ENCODE measurements at places on chromosomes 16 and 17.

DNA sequence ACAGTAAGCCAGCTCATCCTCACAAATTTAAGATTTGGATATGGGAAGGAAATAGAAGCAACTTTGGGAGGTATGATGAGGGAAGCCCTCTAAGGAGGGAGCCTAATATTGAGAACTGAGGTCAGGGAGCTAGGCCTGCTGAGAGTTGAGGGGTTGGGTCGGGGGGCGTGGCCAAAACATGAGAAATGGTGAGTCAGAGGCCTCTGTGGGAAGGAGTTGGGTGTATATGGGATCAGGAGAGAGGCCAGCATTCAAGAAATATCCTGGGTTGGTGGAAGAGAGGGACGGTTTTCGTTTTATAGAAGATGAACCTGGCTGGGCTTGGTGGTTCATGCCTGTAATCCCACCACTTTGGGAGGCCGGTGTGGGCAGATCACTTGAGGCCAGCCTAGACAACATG is 48.4 kb downstream of the CLEC16A start:
- DNase-seq = no peak

DNA sequence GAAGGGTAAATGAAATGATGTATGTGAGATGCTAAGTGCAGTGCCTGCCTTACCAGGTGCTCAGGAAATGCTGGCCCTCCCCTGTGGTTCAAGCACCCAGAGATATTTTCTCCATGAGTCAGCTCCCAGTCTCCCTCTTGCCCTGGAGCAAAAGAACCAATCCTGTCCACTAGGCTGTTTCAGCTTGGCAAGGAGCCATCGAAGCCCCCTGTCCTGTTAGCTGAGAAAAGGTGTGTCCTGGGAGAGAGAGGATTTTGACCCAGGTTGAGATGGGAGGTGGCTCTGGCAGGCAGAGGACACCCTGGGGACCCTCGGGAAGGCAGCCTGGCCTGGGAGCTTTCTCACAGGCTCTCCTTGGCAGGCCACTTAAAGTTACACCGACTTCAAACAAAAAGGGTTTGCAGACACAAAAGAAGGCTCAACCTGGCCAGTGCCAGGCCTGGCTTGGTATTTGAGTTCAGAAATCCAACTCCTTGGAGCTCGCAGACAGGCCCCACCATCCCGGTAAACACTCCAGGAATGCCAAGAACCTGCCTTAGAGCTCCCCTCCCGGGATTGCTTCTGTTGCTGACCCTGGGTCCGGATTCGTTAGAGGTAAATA is 29.6 kb downstream of the NTN1 start:
- no peak for DNase-seq

GRCh38 chr17:39231091-39231561 is 5.4 kb upstream of the STAC2 start:
- no peak for DNase-seq

DNA sequence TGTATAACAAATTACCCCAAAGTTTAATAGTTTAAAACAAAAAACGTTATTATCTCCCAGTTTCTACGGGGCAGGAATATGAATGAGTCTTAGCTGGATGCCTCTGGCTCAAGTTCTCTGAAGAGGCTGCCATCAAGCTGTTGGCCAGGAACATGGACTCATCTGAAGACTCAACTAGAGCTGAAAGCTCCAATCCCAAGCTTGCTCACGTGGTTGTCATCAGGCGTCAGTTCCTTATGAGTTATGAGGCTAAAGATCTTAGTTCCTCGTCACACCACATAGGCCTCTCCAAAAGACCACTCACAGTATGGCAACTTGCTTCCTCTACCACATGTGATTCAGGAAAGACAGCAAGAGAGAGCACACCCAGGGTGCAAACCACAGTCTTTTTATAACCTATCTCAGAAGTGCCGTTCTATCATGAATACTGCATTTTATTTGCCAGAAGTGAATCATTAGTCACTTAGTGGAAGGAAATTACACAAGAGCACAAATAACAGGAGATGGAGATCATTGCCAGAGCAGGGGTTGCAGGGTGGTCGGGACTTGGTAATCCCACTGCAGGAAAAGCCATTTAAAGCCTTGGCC is 48.7 kb upstream of the NLK start:
- DNase-seq = no peak

DNA sequence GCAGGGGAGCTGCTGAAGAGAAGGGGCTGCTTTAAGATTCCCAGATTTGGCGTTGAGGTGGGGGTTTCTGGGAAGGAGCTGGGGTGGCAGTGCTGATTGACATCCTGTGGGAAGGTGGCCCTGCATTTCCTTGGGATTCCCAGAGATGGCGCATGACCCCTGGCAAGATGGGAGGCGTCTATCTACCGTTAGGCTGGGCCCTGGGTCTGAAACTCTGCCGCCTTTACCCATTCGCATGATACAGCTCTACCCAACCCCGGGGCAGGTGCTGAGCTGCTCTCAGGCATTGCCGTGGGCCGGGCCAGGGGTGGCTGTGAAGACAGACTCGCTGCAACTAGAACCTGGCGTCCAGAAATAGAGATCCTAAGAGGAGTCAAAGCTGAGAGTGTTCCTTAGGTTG is 9.9 kb upstream of the MVD start:
- DNase-seq = no peak

GRCh38 chr17:78337244-78338109 is 22.4 kb downstream of the SOCS3 start:
- DNase-seq = no peak

- DNase-seq = no peak
These were observed 156.6 kb downstream of the ANKFN1 start for GRCh38 chr17:56309897-56310296.

- no peak for DNase-seq
These were observed 187.5 kb upstream of the RPL38 start for GRCh38 chr17:74015990-74016389.

Data from activated CD8-positive, alpha-beta memory T cell treated with anti-CD3 and anti-CD28 coated beads for 48 hours (primary cell).